ENCODE measurements at places on chromosomes 16 and 17.

- peak; percentile 74 for DNase-seq
These were observed 57.9 kb upstream of the CACNG4 start for GRCh38 chr17:66906321-66907278.

GRCh38 chr16:3363793-3364192, 8.1 kb downstream of the OR2C1 start:
- DNase-seq = no peak

- no peak for DNase-seq
These were observed 44.9 kb upstream of the RBFOX3 start for GRCh38 chr17:79655672-79656290.

GRCh38 chr17:41553176-41553575, 18.7 kb downstream of the KRT9 start:
- peak; percentile 10 for DNase-seq

DNA sequence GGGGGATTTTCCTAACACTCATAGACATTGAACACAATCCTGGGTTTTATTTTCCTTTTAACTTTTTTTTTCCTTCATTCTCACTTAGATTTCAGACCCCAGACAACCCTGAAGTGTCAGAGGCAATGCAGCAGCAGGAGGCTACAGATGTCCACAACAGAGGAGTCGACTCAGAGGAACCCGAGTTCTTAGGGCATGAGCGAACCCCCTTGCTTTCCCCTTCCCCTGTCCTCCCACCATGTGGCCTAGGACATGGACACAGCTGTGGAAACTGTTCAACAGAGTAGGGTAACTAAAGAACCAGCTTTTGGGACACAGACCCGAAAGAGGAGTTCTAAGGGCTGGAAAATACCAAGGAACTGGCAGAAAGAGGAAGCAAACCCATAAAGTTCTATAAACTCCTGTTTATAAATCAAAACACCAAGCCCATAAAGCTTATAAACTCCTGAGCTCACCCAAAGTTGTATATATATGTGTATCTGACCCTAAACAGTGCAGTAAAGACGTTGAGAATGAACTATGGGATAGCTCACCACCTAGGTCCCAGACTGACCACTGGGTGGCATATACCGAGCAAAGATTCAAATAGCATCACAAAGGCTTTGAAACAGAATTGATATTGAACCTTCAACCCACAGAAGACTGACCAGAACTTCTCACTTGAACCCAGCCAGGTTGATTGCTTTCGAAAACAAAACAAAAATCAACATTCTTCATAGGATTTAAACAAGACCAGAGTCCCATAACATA, 33.9 kb downstream of the CMTM4 start:
- DNase-seq = peak; percentile 44

- no peak for DNase-seq
These were observed 1002.9 kb downstream of the KCNJ18 start for GRCh38 chr17:22695228-22695619.

DNA sequence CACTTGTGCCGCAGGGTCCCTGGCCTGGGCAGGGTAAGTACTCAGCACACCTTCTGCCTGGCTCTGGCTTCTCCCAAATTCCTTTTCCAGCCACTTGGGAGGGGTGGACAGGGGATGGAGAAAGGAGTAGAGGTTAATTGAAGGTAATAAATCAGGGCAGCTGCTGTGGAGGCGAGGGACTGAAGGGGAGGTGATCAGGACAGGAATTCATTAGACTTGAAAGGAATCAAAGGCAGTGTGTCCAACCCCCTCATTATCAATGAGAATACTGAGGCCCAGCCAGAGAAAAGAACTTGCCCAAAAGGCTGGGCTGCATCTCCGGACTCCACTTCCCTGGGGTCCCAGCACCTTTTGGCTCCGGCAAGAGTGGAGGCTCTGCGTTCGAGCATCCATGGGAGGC, 2.4 kb downstream of the SOST start:
- no peak for DNase-seq

- DNase-seq = no peak
These were observed 18.9 kb downstream of the NUP93 start for GRCh38 chr16:56748826-56749225.

DNA sequence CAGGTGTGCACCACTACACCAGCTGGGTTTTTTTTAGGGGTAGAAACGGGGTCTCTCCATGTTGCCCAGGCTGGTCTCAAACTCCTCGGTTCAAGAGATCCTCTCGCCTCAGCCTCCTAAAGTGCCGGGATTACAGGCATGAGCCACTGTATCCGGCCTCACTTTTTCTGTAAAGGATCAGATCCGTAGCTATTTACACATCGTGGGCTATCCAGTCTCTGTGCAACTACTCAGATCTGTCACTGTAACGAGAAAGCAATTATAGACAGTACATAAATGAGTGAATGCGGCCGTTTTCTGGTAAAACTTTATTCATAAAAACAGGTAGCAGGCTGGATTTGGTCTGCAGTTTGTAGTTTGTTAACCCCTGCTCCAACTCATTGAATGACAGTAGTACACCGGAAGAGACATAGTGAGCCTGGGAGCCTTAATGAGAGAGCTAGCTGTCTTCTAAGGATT, 44.5 kb downstream of the VMP1 start:
- no peak for DNase-seq

DNA sequence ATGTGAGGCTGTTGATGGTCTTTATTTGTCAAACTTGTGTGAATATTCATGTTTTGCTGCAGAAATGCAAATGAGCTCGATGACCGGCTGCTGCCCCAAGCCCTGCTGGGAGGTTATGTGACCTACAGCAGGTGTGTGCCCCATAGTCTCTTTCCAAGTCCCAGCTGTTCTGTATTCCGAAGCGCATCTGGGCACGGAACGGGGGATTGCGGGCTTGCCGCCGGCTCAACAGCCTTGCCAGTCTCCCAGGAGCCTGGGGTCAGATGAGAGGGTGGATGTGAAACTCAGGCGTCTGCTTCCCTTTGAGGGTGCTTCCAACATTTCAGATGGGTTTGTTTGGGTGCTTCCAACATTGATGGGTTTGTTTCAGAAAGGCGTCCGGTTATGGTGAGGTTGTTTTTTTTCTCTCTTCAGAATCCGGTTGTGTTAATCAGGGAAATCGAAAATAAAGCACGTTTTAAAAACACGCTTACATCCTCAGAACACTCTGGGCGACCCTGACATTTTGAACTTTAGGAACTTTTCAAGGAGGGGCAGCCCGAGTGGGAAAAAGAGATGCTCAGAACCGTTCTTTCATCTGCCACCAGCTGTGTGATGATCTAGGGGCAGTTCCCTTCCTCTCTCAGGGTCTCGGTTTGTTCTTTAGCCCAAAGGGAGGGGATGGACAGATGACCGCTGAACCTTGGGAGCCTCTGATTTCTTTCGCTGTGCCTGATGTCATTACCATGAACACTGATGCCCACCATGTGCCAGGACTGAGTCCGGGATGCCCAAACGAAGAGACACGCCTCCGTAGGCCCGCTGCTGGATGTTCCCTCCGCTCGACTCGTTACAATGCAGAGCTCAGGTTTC, 47.8 kb upstream of the AMZ2 start:
- DNase-seq = no peak

DNA sequence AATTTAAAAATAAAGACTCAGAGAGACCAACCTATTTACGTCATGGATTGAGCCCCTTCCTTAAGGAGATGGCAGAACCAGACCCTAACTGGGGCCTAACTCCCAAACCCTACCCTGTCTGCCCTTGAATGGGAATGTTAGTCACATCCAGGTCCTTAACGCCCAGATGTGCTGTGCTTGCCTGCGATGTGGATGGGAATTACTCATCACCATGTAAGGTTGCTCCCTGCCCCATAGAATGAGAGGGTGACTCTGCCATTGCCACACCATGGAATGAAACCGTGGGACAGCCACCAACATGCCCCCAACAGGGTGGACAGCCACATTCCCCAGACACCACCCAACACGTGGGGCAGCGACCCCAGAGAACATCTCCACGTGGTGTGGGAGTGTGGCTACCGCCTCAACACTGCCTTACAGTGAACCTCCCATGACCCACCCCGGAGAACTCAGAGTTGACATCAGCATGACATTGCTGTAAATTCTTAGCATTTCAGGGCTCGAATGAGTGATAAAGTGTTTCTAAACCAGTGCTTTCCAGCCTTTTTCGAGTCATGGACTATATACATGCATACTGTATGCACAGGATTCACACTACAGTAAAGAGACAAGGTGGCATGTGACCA, 31.8 kb downstream of the SCNN1B start:
- no peak for DNase-seq

DNA sequence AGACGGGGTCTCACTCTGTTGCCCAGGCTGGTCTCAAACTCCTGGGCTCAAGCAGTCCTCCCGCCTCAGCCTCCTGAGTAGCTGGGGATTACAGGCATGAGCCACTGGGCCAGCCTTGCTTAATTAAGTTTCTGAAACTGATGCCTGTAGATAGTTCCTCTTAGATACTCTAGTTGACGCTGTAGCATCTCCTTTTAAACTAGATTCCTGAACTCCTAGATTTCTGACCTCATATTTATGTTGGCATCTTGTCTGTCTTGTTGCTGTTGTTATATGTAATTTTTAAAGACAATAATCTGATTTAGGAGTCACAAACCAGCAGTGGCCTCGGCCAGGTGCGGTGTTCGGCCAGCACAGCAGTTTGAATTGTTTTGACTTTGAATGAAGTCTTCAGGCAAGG, 37.5 kb downstream of the DHRS7B start:
- no peak for DNase-seq

DNA sequence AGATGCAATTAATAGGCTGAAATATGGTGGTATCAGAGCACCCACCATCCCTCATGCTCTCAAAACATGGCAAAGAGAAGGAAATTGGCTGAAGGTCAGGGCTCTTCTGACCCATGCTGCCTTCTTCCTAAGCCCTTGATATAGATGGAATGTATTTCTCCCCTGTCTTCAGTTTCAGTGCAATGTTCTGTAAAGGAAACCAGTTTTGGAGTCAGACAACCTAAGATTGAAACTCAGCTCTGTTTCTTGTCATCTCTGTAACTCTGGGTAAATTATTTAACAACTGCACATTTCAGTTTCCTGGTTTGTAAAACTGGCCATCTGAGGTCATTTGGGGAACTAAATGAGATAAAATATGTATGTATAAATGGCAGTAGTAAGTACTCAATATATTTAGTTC, 243.9 kb downstream of the CA10 start:
- DNase-seq = no peak

DNA sequence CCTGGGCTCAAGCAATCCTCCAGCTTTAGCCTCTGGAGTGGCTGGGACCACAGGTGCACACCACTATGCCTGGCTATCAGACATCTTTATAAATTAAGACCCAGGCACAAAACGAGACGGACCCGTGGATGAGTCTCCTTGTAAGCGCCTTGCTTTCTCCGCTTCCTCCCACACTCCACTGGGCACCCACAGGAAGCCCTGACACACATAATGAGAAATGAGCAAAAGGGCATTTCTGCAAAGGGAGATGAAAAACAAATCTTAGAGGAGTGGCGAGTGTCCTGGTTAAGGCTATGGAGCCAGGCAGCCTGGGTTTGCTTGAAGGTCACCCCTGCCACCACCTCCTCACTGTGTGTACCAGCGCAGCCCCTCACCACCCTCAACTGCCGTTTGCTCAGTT, 56.3 kb downstream of the XYLT1 start:
- no peak for DNase-seq

Measured in HCEC 1CT (cell line).